ENCODE measurements at places on chromosomes 6 and 20. TPM values are rescaled to one million over a fixed set of nuclear protein-coding genes. Genes with fewer than 3 reads are reported as not detected.

DEFB132 gene
- total RNA-seq = not detected

YIPF3 gene
- total RNA-seq = 106 TPM

GFRAL gene
- not detected for total RNA-seq

TFB1M gene
- 28.9 TPM for total RNA-seq

FLRT3 gene
- total RNA-seq = 5.1 TPM

GRCh38 chr6:87093651-87094050 is 1.3 kb downstream of the CGA start:
- no peak overlapping the region for H3K4me3 ChIP-seq
- H3K27ac ChIP-seq = no peak overlapping the region
- peak; percentile 77 for DNase-seq
- no peaks in the 10 kb centered on the region for H3K27me3 ChIP-seq

DNA sequence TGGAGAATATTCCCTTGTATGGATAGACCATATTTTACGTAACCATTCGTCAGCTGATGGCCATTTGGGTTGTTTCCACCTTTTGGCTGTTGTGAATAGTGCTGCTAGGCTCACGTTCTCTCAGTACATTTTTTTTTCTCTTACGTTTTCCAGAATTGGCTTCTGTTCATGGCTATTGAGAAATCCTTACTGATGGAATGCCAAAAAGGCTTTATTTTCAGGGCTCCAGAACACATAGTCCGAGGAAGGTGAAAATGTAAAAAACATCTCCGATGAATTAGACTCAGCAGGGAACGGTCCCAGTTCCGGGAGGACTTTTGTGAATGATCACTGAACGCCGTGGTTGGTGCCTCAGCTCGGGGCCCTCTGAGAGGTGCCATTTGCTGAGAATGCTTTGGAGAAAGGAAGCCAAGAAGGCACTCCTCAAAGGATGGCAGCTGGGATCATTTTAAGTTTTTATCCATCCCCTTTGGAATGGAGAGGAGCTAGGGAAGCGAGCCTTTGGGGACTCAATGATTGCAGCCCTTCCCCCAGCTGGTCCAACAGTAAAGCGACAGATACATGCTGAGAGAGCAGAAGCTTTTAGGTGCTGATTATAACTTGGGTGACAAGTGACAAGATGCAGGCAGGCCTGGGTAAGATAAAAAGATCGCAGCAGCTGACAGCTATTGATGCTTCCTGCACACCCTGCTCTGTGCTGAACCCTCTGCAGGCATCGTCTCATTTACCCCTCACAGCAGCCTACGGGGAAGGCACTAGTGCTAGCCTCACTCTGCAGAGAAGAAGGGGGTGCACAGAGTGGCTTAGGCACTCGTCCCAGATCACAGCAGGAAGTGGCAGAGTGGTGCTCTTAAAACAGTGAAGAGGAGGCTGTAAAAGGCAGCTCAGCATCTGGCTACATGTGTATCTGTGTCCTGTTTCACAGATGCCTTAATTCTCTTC is 133.4 kb upstream of the KCNG1 start:
- no peak overlapping the region for H3K27ac ChIP-seq
- H3K4me1 ChIP-seq = no peaks in the 10 kb centered on the region
- no peak overlapping the region for H3K4me3 ChIP-seq
- H3K36me3 ChIP-seq = no peaks in the 10 kb centered on the region
- DNase-seq = peak; percentile 17
- peaks cover 15% of the 10 kb centered on the region for H3K27me3 ChIP-seq

DNA sequence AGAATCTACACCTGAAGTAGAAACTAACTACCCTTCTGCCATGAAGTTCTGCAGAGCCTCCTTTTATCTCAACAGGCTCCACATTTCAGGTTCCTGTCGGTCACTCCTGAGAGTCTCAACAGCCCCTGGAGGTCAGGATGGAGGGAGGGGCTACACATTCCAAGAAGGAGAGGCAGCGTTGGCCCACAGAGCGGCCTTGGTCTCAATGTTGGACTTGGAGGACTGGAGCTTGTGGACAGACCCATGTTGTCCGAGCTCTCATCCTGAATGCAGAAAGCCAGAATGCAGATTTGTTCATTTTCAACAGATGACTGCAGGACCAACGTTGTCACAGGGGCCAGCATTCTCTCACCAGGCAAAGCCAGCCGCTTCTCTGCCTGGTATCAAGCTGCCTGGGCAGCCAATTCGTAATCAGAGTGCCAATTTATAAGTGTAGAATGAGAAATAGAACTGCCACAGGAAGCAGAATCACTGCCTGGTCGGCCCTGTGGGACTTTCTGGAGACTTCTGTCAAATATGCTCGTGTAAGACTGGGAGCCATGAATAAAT is 212.5 kb upstream of the SNX9 start:
- no peak overlapping the region for H3K4me3 ChIP-seq
- no peak for DNase-seq
- H3K27me3 ChIP-seq = no peaks in the 10 kb centered on the region
- peaks cover 15% of the 10 kb centered on the region for H3K4me1 ChIP-seq

DNA sequence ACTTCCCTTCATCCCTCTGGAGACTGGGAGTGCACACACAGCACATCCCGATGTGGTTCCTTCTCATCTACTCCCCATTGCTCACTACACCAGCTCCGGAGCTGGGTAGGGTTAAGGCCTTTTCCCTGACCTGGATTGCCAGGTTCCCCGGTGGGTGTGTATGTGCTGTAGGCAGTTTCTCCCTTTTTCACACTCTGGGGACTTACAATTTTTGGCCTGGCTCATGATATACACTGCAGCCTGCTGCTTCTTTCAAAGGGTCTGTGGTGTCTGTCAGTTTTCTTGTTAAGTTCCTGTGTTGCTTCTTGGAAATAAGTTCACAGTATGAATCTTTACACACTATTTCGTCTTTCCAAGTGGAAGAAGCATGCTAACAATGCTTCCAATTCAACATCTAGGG is 405.5 kb downstream of the UTRN start:
- no peak for DNase-seq
- no peak overlapping the region for H3K27ac ChIP-seq

DNA sequence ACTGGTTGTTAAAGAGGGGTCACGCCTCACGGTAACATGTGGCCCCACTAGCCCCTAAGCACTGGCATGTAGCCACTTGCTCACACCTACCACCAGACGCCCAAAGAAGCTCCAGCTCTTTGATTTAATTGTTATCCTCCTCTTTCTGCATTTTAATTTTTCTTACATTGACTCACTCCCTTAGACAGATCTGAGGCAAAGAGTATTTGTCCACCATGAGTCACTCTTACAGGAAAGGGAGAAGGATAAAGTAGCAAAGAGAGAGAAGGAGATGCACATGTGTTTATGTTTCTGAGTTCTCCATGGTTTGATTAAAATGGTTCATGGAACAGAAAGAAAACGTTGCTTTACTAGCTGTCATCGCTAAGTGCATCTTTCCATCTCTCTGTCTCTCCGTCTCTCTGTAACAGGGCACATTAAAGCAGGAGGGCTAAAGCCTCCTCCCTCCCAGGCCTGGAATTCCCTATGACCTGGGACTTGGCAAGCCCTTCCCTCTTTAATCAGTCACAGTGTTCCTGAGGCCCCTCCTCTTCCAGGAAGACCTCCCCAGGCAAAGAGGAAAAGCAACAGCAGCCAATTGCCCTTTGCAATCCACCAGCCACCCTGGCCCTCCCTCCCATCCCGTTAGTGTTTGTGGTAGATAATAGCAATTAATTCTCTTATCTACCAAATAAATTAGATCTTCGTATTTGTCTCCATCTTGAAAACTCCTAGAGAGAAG is 112.8 kb upstream of the TSHZ2 start:
- DNase-seq = peak; percentile 76
- peak overlapping the region; percentile 2 for H3K27ac ChIP-seq
- no peak overlapping the region for H3K4me3 ChIP-seq
- no peaks in the 10 kb centered on the region for H3K27me3 ChIP-seq
- H3K4me1 ChIP-seq = no peaks in the 10 kb centered on the region

DNA sequence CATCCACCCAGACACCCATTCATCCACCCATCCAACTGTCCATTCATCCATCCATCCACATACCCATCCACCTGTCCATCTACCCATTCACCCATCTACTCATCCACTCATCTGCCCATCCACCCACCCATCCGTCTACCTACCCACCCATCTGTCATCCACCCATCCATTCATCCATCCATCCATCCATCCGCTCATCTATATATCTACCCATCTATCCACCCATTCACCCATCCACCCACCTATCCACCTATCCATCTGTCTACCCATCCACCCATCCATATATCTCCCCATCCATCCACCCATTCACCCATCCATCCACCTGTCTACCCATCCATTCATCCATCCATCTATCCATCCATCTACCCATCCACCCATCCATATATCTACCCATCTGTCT is 30.7 kb downstream of the ARMC2 start:
- H3K4me3 ChIP-seq = no peak overlapping the region
- peaks cover 3% of the 10 kb centered on the region for H3K4me1 ChIP-seq
- no peaks in the 10 kb centered on the region for H3K36me3 ChIP-seq
- DNase-seq = no peak

- DNase-seq = no peak
- H3K36me3 ChIP-seq = peaks cover 6% of the 10 kb centered on the region
- H3K27ac ChIP-seq = no peak overlapping the region
- H3K27me3 ChIP-seq = no peaks in the 10 kb centered on the region
- no peak overlapping the region for H3K4me3 ChIP-seq
- peaks cover 2% of the 10 kb centered on the region for H3K4me1 ChIP-seq
These were observed 6.7 kb downstream of the AHCY start for GRCh38 chr20:34296468-34296867.

- H3K27ac ChIP-seq = no peak overlapping the region
- H3K36me3 ChIP-seq = peaks cover 7% of the 10 kb centered on the region
- no peaks in the 10 kb centered on the region for H3K4me1 ChIP-seq
- no peaks in the 10 kb centered on the region for H3K27me3 ChIP-seq
- no peak overlapping the region for H3K4me3 ChIP-seq
These were observed 16.8 kb downstream of the LRRN4 start for GRCh38 chr20:6037082-6037481.

DNA sequence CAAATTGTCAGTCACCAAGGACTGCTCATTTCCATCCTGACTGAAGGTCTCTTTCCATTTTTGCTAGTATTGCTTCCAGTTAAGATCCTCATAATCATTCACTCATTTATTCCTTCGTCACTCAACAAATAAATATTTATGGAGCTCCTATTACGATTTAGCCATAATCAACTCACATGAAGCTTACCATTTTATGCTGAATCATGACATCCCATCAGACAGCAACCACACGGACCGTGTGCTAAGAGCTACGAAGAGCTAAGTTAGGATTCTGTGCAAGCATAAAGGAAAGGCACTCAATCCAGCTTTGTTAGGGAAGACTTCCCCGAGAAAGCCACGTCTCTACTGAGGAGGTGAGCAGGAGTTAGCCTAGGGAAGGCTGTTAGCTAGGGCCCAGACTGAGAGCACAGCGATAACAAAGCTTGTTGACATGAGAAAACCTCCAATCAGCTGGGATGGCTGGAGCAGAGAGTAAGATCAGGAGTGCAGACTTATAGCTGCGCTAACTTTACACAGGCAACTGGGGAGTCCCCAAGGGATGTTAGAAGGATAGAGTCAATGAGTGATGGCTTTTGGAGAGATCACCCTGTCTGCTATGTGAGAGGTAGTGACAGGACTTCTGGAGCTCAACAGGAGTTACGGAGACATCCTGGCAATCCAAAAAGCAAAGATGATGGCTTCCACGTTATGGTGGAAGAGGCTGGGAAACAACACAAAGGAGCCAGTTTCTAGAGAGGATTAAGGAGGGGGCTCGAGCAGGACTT is 2.6 kb upstream of the GID8 start:
- no peak overlapping the region for H3K4me3 ChIP-seq
- H3K27me3 ChIP-seq = no peaks in the 10 kb centered on the region
- H3K36me3 ChIP-seq = peaks cover 4% of the 10 kb centered on the region
- H3K27ac ChIP-seq = no peak overlapping the region

DNA sequence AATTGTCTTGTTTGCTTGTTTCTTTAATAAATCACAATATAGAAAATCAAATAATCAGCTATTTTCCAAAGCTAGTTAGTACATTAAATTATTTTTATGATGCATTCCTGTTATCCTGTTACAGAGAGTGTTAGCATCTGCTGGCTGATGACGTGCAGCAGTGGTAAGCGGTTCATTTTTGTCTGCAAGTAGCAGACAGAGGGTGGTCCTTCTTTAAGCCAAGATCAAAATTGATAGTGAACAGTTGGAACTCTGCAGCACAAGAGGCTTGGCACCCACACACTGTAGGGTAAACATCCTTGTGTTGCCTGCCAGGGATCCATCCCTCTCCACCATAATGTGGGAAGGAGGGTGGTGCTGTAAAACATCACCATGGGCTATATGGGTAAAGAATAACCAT is 158.3 kb downstream of the FRK start:
- no peak overlapping the region for H3K27ac ChIP-seq
- no peaks in the 10 kb centered on the region for H3K4me1 ChIP-seq
- no peak overlapping the region for H3K4me3 ChIP-seq
- H3K27me3 ChIP-seq = no peaks in the 10 kb centered on the region
- no peak for DNase-seq

GRCh38 chr6:129542705-129543104 is 167.3 kb downstream of the ARHGAP18 start:
- H3K27me3 ChIP-seq = no peaks in the 10 kb centered on the region
- no peak for DNase-seq
- H3K36me3 ChIP-seq = peaks cover 5% of the 10 kb centered on the region

- peaks cover 6% of the 10 kb centered on the region for H3K4me1 ChIP-seq
- no peaks in the 10 kb centered on the region for H3K36me3 ChIP-seq
- H3K27me3 ChIP-seq = peaks cover 4% of the 10 kb centered on the region
- DNase-seq = no peak
These were observed 1.0 kb upstream of the THBS2 start for GRCh38 chr6:169254456-169255316.

- H3K36me3 ChIP-seq = peaks cover 13% of the 10 kb centered on the region
- no peak for DNase-seq
- H3K4me1 ChIP-seq = no peaks in the 10 kb centered on the region
- no peak overlapping the region for H3K27ac ChIP-seq
- H3K4me3 ChIP-seq = no peak overlapping the region
- H3K27me3 ChIP-seq = peaks cover 23% of the 10 kb centered on the region
These were observed 1.4 kb upstream of the COL11A2 start for GRCh38 chr6:33193619-33194018.

All from fibroblast of lung (primary cell).